HCT116 (cell line): ENCODE measurements at places on chromosomes 11 and 22. TPM values are rescaled to one million over a fixed set of nuclear protein-coding genes. Genes with fewer than 3 reads are reported as not detected.

ABTB2 gene
- total RNA-seq = 6.8 TPM

MRGPRE gene
- not detected for total RNA-seq

PRSS23 gene
- 3.8 TPM for total RNA-seq

- no peak overlapping the region for H3K27ac ChIP-seq
- H3K4me1 ChIP-seq = no peaks in the 10 kb centered on the region
- no peak for DNase-seq
- H3K27me3 ChIP-seq = peaks cover 40% of the 10 kb centered on the region
Measured at GRCh38 chr22:22865311-22866072, 22.1 kb upstream of the IGLL5 start.

TMPRSS6 gene
- 0.39 TPM for total RNA-seq

RIMBP3C gene
- 0.15 TPM for total RNA-seq

- DNase-seq = peak; percentile 43
- no peak overlapping the region for H3K27ac ChIP-seq
- H3K4me3 ChIP-seq = no peak overlapping the region
- no peaks in the 10 kb centered on the region for H3K27me3 ChIP-seq
Measured at GRCh38 chr11:123434262-123434661, 4.2 kb downstream of the GRAMD1B start.

DNA sequence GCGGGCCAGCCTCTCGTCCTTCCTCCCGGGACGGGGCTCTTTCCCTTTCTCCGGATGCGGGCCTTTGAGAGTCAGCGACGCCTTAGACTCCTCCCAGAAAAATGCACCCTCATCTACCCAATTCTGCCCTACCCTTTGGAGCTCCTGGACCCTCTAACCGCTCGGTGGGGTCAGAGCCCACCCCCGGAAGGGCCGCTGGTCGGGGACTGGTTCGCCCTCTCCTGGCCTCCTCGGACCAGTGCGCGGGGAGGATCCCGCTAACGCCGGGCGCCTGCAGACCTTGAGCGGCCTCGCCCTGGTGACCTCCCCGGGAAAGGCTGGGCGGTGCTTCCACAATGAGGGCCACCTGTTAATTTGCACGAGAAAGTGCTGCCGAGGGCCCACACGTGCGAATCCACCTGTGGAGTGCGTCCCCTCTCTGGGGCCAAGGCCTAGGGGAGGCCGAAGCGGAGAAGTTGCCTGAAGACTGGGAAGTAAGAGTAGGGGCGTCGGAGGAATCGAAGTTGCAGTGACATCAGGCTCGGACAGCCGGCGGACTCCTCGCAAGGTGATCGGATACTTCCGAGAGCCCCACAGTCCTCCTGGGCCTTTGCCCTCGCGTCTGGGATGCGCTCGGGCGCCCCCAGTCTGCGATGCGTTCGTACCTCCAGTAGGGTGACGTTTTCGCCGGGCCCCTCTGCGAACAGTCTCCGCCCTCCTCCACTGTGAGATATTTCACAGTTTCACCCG lies 61.5 kb downstream of the ENDOD1 start:
- peak overlapping the region; percentile 90 for H3K27ac ChIP-seq
- no peaks in the 10 kb centered on the region for H3K27me3 ChIP-seq
- peaks cover 32% of the 10 kb centered on the region for H3K4me1 ChIP-seq

DNA sequence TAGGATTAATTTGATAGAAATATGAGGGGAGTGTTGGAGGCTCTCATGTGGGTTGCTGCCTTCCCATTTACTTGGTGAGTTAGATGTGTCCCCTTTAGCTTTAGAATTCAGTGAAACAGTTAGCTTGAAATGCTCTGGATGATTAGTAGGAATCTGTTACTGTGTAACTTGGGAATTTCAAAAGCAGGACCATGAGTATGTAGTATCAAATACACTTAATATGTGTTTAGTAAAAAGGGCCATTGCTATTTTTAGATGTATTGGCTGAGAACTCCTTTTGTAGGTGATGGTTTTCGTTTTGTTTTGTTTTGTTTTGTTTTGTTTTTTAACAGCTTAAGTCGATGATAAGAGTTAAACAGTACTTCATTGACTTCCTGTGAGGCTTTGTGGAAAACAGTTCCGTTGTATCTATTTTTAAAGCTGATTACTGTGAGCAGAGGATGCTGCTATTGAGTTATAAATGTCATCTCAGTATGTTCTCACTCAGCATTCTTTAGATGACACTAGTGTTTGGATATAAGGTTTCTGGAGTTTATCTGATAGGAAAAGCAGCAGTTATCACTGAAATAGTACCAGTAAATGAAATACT lies 53.5 kb downstream of the MCAM start:
- H3K36me3 ChIP-seq = no peaks in the 10 kb centered on the region
- no peaks in the 10 kb centered on the region for H3K4me1 ChIP-seq
- DNase-seq = no peak
- no peaks in the 10 kb centered on the region for H3K27me3 ChIP-seq
- no peak overlapping the region for H3K4me3 ChIP-seq

TMPRSS5 gene
- total RNA-seq = 0.71 TPM

- DNase-seq = no peak
- H3K4me3 ChIP-seq = no peak overlapping the region
- H3K36me3 ChIP-seq = no peaks in the 10 kb centered on the region
- H3K27ac ChIP-seq = no peak overlapping the region
Measured at GRCh38 chr11:71247551-71248250, 4.7 kb downstream of the SHANK2 start.

DNA sequence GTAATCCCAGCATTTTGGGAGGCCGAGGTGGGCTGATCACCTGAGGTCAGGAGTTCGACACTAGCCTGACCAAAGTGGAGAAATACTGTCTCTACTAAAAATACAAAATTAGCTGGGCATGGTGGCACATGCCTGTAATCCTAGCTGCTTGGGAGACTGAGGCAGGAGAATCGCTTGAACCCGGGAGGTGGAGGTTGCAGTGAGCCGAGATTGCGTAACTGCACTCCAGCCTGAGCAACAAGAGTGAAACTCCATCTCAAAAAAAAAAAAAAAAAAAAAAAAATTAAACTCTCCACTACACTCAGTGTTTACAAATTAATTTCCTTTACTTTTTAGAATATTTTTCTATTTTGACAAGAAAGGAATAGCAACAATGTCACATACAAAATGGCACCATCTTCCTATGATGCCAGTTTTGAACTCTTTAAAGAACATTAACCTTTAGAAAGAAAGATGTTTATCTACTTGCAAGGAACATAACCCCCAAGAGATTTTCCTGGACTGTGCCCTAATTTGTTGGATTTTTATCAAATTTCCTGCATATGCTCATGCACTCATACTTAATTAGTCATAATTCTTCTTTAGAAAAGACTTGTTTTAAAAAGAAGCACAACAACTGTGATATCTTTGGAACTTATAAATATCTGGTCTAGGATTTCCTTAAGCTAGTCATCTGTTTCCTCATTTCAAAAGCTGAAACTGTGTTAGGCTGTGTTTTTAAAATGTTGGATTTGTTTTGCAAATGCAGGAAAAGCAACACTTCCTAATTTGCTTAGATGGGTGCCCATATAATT lies 22.6 kb upstream of the HIPK3 start:
- H3K4me3 ChIP-seq = no peak overlapping the region
- no peak overlapping the region for H3K27ac ChIP-seq

GRCh38 chr11:125072961-125073590 lies 10.0 kb downstream of the SLC37A2 start:
- H3K4me3 ChIP-seq = no peak overlapping the region
- H3K4me1 ChIP-seq = peaks cover 45% of the 10 kb centered on the region
- DNase-seq = no peak
- no peak overlapping the region for H3K27ac ChIP-seq
- no peaks in the 10 kb centered on the region for H3K36me3 ChIP-seq

ANO5 gene
- total RNA-seq = 1.1 TPM

GRCh38 chr11:59953463-59954218 lies 10.2 kb upstream of the OOSP4A start:
- no peak for DNase-seq
- no peaks in the 10 kb centered on the region for H3K4me1 ChIP-seq
- no peak overlapping the region for H3K27ac ChIP-seq
- no peak overlapping the region for H3K4me3 ChIP-seq

OR8G1 gene
- total RNA-seq = not detected

ZC3H12C gene
- total RNA-seq = 10.2 TPM

- no peak for DNase-seq
- H3K27me3 ChIP-seq = peaks cover 35% of the 10 kb centered on the region
- H3K4me1 ChIP-seq = no peaks in the 10 kb centered on the region
Measured at GRCh38 chr11:43589601-43590250, 90.8 kb upstream of the HSD17B12 start.

GRCh38 chr11:7609015-7609414 lies 64.3 kb downstream of the CYB5R2 start:
- H3K27me3 ChIP-seq = no peaks in the 10 kb centered on the region
- H3K4me1 ChIP-seq = peaks cover 17% of the 10 kb centered on the region; the same call in 1 of the 2 replicates
- no peak overlapping the region for H3K4me3 ChIP-seq

DNA sequence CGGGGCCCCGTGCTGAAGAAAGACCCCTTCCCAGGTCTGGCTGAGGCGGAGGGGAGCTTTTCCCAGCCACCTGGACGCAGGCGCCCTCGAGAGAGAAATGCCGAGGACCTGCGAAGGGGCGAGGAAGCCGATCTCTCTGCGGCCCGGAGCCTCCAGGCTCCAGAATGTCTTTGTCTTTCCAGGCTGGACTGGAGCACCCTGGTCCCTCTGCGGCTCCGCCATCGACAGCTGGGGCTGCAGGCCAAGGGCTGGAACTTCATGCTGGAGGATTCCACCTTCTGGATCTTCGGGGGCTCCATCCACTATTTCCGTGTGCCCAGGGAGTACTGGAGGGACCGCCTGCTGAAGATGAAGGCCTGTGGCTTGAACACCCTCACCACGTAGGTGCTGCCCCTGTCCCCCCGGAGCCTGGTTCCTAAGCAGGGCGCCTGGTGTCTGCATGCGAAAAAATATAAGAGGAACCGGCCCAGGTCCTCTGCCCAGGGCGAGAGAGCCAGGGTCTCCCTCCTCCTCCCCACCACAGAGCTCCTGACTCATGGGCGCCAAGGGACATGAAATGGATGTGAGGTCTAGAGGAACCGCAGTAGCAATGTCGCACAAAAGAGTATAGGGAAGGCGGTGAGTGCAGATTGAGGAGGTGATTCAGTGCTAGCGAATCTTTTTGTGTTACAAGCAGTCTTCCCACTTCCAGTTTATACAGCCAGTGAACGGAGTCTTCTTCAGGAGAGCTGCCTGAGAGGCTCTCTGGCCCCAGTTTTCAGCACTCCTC lies 11.0 kb downstream of the GLB1L2 start:
- no peak overlapping the region for H3K27ac ChIP-seq
- DNase-seq = no peak
- no peaks in the 10 kb centered on the region for H3K27me3 ChIP-seq
- H3K36me3 ChIP-seq = no peaks in the 10 kb centered on the region
- H3K4me1 ChIP-seq = peaks cover 21% of the 10 kb centered on the region

CTTN gene
- total RNA-seq = 249 TPM

GRCh38 chr11:4495487-4495886 lies 13.0 kb downstream of the OR52K1 start:
- no peaks in the 10 kb centered on the region for H3K4me1 ChIP-seq
- no peak overlapping the region for H3K4me3 ChIP-seq
- no peak overlapping the region for H3K27ac ChIP-seq

GRCh38 chr11:124669193-124669592 lies 4.3 kb downstream of the SIAE start:
- peaks cover 12% of the 10 kb centered on the region for H3K4me1 ChIP-seq
- no peak overlapping the region for H3K4me3 ChIP-seq
- H3K36me3 ChIP-seq = no peaks in the 10 kb centered on the region
- H3K27me3 ChIP-seq = no peaks in the 10 kb centered on the region
- DNase-seq = peak; percentile 28

CRYBB3 gene
- total RNA-seq = 0.64 TPM

DNA sequence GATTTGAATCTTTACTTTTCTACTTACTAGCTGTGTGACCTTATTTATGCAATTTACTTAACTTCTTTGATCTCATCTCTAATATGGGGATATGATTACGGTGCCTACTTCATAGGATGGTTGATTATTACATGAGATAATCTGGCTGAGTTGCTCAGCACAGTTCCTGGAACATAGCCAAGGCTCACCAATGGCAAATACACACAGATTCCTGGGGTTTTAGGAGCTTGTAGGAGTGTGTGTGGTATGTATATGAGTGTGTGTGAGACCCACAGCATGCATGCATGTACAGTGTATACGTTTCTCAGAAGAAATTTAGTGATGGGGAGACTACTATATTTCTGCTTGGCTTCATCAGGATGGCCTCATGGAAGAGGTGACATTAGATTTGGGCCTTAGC lies 256.9 kb downstream of the KIRREL3 start:
- H3K27me3 ChIP-seq = peaks cover 25% of the 10 kb centered on the region

- H3K27me3 ChIP-seq = peaks cover 58% of the 10 kb centered on the region
- no peaks in the 10 kb centered on the region for H3K4me1 ChIP-seq
- H3K36me3 ChIP-seq = no peaks in the 10 kb centered on the region
Measured at GRCh38 chr11:124724979-124725718, 14.6 kb upstream of the NRGN start.

CLMP gene
- total RNA-seq = 3.2 TPM

FAM83F gene
- total RNA-seq = 24.5 TPM

- peaks cover 39% of the 10 kb centered on the region for H3K4me1 ChIP-seq
- no peaks in the 10 kb centered on the region for H3K36me3 ChIP-seq
- peak; percentile 97 for DNase-seq
- no peaks in the 10 kb centered on the region for H3K27me3 ChIP-seq
- peak overlapping the region; percentile 26; the same call in 1 of the 2 replicates for H3K27ac ChIP-seq
Measured at GRCh38 chr11:5280582-5281102, 10.9 kb upstream of the HBE1 start.

MS4A6E gene
- total RNA-seq = not detected

GAL3ST1 gene
- total RNA-seq = 2.1 TPM

GUCY1A2 gene
- 0.10 TPM for total RNA-seq

PRG3 gene
- total RNA-seq = not detected

DNA sequence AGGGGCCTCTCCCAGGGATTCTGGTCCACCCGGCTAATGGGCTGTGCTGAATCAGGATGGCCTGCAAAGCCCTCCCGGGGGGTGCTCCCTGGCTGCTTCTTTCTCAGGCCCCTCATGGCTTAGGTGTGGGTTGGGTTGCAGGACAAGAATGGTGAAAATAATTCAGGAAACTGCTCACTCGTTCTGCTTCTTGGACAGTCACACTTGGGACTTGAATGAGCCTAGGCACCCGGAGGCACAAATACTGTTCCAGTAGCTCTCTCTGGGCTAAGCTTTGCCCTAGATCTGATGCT lies 83.2 kb downstream of the TRIM29 start:
- no peak for DNase-seq
- H3K4me1 ChIP-seq = peaks cover 8% of the 10 kb centered on the region; the same call in 1 of the 2 replicates
- H3K27ac ChIP-seq = no peak overlapping the region
- no peaks in the 10 kb centered on the region; the same call in 1 of the 2 replicates for H3K27me3 ChIP-seq
- no peak overlapping the region for H3K4me3 ChIP-seq
- no peaks in the 10 kb centered on the region for H3K36me3 ChIP-seq

DNA sequence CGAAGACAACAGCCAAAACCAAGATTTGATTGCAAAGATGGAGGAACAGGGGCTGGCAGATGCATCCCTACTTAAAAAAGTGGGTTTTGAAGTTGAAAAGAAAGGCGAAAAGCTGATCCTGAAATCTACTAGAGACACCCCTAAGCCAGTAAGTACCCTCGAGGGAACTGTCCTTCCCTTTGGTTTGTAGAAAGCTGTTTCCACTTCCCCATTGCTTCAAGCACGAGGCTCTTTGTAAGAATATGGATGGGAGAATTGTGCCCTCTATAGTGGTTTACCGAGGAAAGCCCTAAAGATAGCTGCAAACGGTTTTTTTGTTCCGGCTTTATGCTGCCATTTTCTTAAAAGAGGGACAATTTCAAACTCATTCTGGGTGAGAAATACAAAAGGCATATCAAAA lies 133.9 kb downstream of the WNT7B start:
- no peak overlapping the region for H3K27ac ChIP-seq
- H3K36me3 ChIP-seq = 0 out of 2 replicates have a peak, but pooled peaks cover 5% of the 10 kb centered on the region
- no peaks in the 10 kb centered on the region for H3K27me3 ChIP-seq
- no peak overlapping the region for H3K4me3 ChIP-seq

RGL4 gene
- not detected for total RNA-seq

TMEM151A gene
- 5.9 TPM for total RNA-seq

GRCh38 chr11:101881586-101881985 lies 33.2 kb upstream of the CEP126 start:
- no peak for DNase-seq
- H3K27me3 ChIP-seq = no peaks in the 10 kb centered on the region
- H3K4me1 ChIP-seq = 0 out of 2 replicates have a peak, but pooled peaks cover 6% of the 10 kb centered on the region
- H3K36me3 ChIP-seq = no peaks in the 10 kb centered on the region

SMC1B gene
- total RNA-seq = not detected

CNTF gene
- 2.3 TPM for total RNA-seq
